Muscle of arm (tissue), 14 donors: ENCODE measurements at places on chromosomes 6 and 20. TPM values are rescaled to one million over a fixed set of nuclear protein-coding genes. Genes with fewer than 3 reads are reported as not detected.
A peak's percentile ranks its signal among the peaks of the same experiment; 100 is the strongest.

GRCh38 chr20:63857764-63858392 lies 3.4 kb upstream of the ABHD16B start:
- DNase-seq, result no peak

DNA sequence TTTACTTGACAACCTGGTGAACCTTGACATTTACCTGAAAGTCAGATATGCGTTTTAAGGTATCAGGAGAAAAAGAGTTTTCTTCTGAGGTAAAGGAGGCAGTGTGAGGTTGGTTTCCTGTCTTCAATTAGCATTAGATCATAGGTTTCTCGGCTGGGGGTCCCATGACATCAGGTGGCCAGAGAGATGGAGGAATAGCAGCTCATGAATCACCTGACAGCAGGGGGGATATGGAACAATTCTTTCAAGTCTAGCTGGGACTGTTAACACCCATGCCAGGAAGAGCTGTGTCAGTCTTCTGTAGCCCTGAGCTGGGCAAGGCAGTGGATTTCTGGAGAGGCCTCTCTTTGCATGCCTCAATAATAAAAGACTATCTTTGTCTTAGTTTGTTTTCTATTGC lies 108.0 kb upstream of the TMEM170B start:
- no peak for DNase-seq

DNA sequence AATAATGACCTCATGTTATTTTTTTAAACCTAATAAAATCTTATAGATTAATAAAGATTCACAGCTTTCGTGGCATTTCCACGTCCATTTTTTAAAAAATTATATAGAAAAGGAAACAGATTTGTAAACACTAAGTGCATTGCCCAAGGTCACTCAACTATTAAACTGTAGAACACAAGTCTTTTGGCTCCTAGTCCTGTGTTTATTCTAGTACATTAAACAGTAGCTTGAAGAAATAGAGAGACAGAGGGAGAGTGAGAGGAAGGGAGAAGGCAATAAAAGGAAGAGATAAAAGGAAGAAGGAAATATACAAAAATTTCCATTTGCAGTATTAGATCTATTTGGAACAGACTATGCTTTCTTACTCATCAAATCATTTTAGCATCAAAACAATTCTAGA lies 586.7 kb upstream of the CITED2 start:
- no peak for DNase-seq

- peak; percentile 20 for DNase-seq
Observed at GRCh38 chr6:167898673-167899311, 72.1 kb downstream of the AFDN start.

DNA sequence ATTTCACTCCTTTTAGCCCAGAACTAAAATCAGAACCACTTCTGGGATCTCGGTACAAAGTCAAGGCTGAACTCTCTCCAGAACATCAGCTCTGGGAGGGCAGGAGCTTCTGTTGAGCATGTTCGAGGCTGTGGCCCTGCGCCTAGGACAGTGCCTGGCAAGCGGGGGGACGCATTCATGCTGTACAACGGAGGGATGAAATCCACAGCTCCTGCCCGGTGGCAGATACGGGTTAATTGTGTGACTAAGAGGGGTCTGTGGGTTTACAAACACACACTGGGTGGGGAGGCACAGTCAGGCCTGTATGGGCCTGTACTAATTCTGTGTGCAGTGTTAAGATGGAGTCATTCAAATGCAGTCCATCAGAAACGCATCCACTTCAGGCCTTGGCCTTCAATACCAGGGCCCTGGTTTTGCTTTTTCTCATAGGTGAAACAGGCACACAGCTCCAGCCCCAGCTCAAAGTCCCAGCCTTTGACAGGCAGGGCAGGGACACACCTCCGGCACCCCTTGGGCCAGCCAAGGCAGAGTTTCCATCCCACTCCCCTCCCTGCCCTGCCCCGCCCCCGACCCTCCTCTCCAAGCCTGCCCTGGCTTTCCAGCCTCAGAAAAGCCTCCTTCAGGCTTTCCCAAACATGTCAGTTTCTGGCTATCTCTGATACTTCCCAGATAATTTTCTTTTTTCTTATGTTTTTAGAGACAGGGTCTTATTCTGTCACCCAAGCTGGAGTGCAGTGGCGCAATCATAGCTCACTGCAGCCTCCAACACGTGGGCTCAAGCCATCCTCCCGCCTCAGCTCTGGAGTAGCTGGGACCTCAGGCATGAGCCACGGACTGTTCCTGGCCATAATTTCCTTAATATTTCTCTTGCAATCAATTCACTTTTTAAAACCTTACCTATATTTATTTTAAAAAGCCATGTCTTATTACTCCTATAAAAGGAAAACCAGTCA lies 109.8 kb downstream of the SULF2 start:
- no peak for DNase-seq

GRCh38 chr6:66103954-66104353 lies 396.9 kb upstream of the EYS start:
- no peak for DNase-seq

GRCh38 chr6:169337886-169338445 lies 84.3 kb upstream of the THBS2 start:
- DNase-seq, result no peak

DNA sequence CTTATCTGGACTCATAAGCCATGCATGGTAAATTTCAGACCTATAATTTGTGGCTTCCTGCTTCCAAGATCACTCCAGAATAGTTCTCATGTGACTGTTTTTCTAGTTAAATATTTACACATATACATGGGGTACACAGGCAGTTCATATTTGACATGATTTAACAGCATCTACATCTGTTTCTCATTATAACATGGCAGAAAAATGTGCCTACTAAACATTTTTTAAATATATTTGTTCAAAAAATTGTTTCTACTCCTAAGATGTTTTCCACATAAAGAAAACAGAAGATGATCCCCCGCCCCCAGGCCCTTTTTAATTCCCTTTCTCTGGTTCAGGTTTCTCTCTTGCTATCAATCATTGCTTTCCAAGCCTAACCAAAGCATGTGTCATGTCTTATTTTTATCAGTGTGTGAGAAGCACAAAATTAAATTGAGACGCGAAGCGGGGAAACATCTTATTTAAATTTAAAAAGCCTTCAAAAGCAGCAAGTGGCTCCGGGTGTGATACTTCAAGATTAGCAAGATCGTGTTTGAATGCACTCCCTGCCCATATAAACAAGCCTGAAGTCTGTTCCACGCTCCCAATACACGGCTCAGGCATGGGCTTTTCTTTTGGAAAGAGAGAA lies 37.3 kb downstream of the IPCEF1 start:
- peak; percentile 23 for DNase-seq

DNA sequence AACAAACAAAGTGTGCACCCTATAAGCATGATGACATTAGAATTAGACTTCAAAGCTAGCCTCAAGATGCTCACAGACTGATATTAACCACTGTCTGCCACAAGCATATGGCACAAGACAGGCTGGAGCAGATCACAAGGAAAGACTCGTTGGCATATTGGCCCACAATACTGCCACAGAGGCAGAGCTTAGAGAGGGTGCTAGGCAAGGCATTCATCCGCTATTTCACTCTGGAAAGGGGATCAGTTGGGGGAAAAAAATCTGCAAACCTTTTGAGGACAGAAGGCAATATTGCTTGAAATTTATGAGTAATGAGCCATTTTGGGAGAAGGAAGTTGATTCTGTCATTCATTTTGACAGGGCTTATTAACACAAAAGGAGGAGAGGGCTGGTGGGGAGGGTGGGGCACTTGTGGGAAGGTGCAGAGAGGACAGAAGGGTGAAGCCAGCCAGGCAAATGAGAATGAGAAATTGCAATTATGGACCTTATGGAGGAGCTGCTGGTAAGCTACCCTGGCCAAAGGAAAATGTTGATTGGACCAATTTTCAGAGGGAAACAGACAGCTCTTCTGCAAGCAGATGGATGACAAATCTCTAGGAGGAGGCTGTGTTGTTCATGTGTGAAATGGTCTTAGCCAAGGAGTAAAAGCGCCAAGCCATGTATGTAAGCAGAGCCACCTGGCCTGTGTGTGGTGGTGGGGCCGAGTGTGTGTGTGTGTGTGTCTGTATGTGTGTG lies 187.7 kb downstream of the GMPR start:
- no peak for DNase-seq

- DNase-seq, result no peak
Observed at GRCh38 chr6:34538581-34538980, 17.5 kb downstream of the SPDEF start.

- no peak for DNase-seq
Observed at GRCh38 chr6:166194914-166195859, 27.5 kb upstream of the TBXT start.

- no peak for DNase-seq
Observed at GRCh38 chr20:13744352-13744751, 40.4 kb downstream of the ESF1 start.

- no peak for DNase-seq
Observed at GRCh38 chr6:31569861-31570536, 2.1 kb upstream of the LTA start.

- DNase-seq, result no peak
Observed at GRCh38 chr20:14716351-14716801, 379.0 kb upstream of the FLRT3 start.

GRCh38 chr6:1096967-1097765 lies 214.7 kb upstream of the FOXQ1 start:
- DNase-seq, result no peak

DNA sequence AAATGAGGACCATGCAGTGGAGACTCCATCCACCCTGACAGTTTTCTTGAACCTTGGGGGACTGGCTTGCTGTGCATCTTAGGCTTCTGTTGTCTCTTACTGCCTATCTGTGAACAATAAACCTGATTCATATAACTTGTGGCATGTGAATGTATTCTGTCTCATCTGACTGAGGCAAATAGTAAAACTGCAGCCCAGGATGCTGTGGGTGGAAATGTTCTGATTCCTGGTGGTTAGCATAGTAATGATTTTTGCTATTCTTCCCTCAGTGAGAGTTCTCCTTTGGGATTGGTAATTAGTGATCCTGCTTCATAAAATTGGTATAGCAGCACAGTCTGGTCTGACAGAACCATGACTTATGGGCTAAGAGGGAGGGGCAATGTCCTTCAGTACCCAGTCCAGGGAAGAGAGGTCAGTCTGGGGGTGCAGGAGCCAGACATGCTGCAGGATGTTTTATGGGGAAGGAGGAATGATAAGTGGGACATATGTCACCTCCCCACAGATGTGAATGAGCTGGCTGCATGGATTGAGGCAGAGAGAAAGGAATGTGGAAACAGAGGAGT lies 147.1 kb downstream of the OR2B2 start:
- DNase-seq, result no peak

GRCh38 chr20:63274381-63275228 lies 2.0 kb downstream of the ARFGAP1 start:
- DNase-seq, result no peak

GRCh38 chr6:3260296-3260695 lies 1.5 kb downstream of the PSMG4 start:
- no peak for DNase-seq

DNA sequence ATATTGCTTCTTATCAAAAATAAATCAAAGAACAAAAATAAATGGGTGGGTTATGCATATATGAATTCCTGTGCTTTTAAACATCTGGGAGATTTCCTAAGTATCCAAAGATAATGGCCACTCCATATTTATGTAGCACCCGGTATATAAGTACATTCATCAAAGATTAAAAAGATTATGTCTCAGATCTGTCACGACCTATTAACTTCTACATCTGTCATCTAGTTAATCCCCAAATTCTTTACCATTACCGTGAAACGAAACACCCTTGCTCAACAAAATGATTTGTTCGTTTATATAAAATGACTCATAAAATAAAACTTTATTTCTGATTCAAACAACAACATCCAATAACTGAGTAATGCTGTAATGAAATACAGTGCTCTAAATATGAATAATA lies 64.8 kb upstream of the FOXQ1 start:
- no peak for DNase-seq

DNA sequence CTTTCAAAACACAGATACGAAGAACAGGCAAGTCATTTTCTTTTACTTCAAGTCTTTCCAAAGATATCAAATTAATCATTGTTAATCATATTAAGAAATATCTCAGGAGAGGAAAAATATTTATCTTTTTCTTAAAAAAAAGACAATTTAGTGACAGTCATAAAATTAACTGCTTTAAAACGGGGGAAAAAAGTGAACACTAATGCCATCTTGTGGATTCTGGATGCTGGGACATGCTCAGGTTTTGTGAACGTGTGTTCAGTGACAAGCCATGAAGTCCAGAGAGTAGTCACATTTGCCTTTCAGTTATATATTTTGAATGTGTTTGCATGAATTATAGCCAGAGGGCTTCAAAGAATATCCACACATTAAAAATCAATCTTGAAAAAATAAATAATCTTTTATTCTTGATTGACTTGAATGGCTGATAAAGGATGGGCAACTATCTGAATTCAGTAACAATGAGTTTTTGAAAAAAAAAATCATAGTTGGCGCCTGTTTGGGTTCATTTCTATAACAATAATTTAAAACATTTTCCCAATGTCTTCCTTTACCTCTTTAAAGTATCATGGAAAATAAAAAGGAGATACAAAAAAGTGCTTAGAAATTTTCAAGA lies 74.7 kb upstream of the NOX3 start:
- DNase-seq, result peak; percentile 28

GRCh38 chr6:19599796-19600464 lies 237.2 kb upstream of the ID4 start:
- no peak for DNase-seq

DNA sequence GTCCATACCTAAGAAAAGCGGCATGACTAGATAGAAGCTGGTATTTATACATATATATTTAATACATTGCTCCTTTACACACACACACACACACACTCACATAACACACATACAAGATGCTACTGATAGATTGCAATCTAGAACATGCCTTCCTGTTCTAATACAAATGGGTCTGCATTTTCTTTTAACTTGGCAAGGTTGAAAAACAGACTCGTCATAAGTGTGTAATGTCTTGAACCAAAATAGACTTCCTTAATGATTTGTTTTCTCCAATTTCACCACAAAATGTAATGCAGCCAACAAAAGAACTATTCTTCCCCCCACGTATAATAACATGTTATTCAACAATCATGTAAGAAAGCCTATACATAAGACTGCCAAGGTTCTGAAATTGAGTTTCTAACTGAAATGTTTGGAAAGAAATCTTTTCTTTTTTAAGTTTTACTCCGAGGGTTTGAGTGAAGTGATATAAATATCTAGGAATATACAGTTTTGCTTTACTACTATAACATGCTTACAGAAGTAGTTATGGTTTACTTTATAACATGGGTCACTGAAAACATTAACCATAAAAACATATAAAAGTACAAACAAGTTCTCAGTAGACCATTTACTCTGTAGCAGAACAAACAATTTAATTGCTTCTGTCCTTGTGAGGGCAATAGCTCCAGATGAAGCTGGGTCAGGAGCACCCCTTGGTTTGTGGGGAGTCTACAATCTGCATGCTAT lies 207.5 kb downstream of the FOXC1 start:
- DNase-seq, result no peak

DNA sequence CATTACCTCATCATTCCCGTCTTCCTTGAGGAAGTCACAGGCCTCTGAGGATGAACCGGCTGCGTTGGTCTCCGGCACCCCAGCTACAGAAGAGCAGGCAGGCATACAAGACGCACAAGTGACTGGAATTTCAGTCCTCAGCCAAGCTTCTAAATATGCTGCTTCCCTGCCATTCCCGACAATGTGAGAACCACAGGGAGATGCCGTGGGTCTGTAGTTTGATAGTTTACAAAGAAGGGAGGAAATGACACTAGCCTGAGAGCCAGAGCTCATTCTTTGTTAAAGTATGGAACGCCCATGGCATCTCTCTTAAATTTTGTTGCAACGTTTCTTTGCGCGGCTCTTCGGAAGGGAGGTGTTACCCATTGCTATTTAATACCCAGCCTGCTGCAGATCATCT lies 25.7 kb downstream of the HEBP2 start:
- DNase-seq, result no peak

GPLD1 gene
- not detected for polyA plus RNA-seq

ANGPT4 gene
- 0.17 TPM for polyA plus RNA-seq

TFAP2D gene
- not detected for polyA plus RNA-seq

AVP gene
- polyA plus RNA-seq, result not detected

MRS2 gene
- polyA plus RNA-seq, result 24.0 TPM

EBF4 gene
- polyA plus RNA-seq, result 7.8 TPM

TGM3 gene
- polyA plus RNA-seq, result 0.20 TPM
